Anterior cingulate cortex (tissue), 58 donors: ENCODE measurements at places on chromosomes 5 and 9.

GRCh38 chr9:98380065-98380681 lies 124.7 kb upstream of the TBC1D2 start:
- no peak for DNase-seq

DNA sequence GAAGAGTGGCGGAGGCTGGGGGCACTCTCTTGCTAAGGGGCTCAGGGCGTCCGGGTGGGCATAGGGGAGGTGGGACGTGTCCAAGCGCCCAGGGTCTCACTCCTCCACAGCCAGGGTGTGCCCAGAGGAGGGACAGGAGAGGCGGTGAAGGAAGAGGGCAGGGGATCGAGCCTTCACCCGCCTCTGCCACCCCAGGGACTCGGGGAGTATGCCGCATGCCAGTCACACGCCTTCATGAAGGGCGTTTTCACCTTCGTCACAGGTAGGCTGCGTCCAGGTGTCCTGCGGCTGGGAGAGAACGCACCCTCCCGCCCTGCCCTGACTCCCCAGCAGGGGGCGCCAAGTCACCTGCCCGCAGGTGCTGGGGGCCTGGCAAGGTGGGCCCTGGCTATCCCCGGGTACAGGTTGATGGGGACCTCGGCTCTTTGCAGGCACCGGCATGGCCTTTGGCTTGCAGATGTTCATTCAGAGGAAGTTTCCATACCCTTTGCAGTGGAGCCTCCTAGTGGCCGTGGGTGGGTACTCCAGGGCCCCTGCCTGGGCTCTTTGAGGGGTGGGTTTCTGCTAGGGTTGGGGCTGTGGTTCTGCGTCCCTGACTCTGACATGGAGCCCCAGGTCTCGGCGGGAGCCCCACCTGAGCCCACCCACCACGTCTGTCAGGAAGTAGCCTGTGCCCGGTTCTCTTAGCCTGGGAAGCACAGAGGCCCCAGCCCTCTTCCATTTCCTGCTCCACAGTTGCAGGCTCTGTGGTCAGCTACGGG lies 552 bp downstream of the TMEM141 start:
- DNase-seq: no peak

DNA sequence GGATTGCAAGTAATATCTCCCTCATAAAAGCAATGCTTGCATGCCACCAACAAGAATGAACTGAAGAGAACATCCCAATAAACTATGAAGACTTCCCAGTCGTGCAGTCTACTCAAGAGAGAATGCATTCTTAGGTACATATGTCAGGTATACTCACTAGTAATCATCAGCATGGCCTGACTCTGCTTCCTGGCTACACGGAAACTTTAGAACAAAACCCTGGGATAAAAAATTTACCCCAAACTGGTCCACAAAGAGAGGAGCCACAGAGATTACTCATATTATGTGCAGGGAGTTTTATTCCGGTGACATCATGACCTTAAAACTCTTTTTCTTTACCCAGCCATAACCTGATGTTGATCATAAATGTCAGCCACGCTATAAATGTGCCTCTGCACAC lies 57.5 kb upstream of the PAPPA start:
- no peak for DNase-seq

DNA sequence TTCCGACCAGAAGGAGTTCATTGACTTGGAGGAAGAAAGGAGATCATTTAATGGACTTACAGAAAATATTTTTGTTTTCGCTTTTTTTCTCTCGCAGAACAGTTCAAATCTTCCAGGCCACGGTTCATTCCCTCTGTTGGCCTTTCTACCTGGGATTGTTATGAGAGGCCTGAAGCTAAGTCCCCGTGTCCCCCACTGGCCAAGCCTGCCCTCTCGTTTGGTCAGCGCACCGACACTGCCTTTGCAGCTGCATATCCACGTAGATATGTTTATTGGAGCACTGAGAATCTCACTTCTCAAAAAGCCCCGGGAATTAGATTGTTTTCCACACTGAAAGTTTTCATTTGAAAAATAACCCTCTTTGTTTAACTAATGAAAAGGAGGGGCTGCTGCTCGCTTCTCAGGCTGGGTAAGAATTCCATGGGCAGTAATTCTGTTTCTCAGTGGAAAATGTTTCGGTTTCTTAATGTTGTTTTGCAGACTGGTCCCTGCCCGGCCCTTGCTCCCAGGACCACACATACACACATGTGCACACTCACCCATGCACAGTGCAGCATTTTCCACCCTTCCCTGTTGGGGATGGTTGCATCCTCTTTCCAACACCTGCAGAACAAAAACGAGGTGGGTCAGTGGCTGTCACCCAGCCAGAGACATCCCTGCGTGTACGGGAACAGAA lies 655.7 kb downstream of the BNC2 start:
- no peak for DNase-seq

DNA sequence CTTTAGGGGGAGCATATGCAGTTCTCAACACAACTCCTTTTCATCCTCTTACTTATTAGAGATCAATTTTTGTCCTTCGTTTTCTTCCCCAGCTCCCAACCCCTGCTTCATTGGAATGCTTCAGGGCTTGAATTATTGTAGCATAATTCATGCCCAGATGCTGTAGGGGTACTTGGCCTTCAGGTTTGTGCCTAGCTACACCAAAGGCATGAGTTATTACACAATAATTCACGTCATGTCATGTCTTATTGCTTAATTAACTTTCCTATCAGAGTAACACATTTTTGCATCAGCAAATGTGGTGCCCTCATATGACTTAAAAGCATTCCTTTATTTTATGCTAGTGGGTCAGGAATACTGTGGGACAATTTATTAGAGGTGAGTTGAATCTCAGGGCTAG lies 507.2 kb downstream of the NFIB start:
- DNase-seq: no peak

- DNase-seq: no peak
These were observed 9.2 kb upstream of the TERT start for GRCh38 chr5:1304033-1304432.

DNA sequence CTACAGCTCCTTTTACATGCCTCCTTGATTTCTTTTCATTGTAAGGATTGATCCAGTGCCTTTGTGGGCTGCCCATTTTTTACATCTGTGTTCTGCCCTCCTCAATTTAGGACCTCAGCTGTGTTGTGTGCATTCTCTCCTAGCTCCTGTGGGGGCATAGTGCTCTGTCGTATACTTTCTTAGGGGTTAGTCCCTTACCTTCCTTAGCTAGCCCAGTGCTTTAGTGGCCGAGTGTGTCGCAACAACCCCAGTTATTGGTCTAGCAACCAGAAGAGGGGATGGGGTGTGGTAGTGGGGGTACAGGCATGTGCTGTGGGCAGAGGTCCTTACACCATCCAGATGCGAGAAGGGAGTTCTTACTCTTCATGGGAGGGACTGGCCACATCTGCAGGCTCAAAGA lies 12.1 kb downstream of the MTRR start:
- no peak for DNase-seq

DNA sequence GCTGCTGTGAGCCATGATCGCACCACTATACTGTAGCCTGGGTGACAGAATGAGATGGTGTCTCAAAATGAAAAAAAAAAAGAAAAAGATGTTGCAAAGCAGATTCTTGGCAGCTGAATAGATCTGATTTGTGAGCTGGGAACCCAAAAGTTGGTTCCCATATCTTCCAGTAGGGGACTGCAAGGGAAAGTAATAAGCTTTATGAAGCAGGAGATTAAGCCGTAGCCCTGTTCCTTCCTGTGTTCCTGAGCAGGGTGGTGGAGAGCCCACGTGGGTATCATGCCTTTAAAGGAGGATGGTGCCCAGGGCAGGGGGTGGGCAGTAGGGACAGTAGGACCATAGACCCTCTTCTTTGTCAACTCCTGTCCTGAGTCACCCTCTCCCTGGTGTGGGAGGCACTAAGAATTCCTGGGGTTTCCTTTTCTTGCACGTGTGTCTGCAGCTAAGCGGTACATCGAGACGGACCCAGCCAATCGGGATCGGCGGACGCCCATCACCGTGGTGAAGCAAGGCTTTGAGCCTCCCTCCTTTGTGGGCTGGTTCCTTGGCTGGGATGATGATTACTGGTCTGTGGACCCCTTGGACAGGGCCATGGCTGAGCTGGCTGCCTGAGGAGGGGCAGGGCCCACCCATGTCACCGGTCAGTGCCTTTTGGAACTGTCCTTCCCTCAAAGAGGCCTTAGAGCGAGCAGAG lies 37.9 kb downstream of the STOM start:
- no peak for DNase-seq

GRCh38 chr9:77038281-77039036 lies 19.0 kb downstream of the FOXB2 start:
- DNase-seq: no peak
